Pancreas (tissue), 10 donors: ENCODE measurements at places on chromosomes 12 and 14. TPM values are rescaled to one million over a fixed set of nuclear protein-coding genes. Genes with fewer than 3 reads are reported as not detected.

- H3K27ac ChIP-seq, result no peak overlapping the region
- no peaks in the 10 kb centered on the region for H3K4me1 ChIP-seq
- H3K4me3 ChIP-seq, result no peak overlapping the region
- H3K36me3 ChIP-seq, result no peaks in the 10 kb centered on the region
These were observed 653 bp upstream of the IFI27 start for GRCh38 chr14:94109915-94110250.

GRCh38 chr14:85468816-85469215 lies 61.1 kb upstream of the FLRT2 start:
- no peaks in the 10 kb centered on the region for H3K36me3 ChIP-seq
- H3K4me3 ChIP-seq, result no peak overlapping the region
- no peak for DNase-seq
- no peaks in the 10 kb centered on the region for H3K27me3 ChIP-seq

Gene CLEC12A
- 0.63 TPM for total RNA-seq

- H3K27ac ChIP-seq, result no peak overlapping the region
- no peak overlapping the region for H3K4me3 ChIP-seq
- H3K27me3 ChIP-seq, result no peaks in the 10 kb centered on the region
- no peaks in the 10 kb centered on the region for H3K36me3 ChIP-seq
These were observed 55.9 kb upstream of the SEL1L start for GRCh38 chr14:81589381-81590065.

DNA sequence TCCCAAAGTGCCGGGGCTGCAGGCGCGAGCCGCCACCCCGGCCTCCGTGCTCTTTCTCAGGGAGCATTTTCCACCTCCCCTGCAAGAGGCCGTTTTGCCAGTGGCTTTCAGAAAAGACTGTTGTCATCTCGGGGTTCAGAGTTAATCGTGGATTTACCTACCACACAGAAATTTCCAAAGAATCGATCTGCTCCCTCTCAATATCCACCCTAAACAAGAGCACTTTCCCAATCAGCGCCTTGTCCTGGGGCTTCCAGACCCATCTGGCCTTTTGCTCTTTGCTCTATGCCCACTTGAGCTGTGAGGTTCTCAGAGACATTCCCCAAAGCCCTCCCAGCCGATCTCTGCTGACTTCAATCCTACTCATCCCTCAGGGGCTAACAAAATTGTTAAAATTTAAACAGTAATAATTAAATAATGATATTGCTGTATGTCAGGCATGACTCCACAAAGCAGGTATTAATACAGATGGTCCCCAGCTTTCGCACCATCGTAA lies 86.6 kb downstream of the NINJ2 start:
- peaks cover 3% of the 10 kb centered on the region for H3K4me1 ChIP-seq
- no peak overlapping the region for H3K4me3 ChIP-seq
- no peak overlapping the region for H3K27ac ChIP-seq
- H3K27me3 ChIP-seq, result no peaks in the 10 kb centered on the region
- no peak for DNase-seq

Gene APOF
- total RNA-seq, result not detected

GRCh38 chr12:52846356-52846970 lies 2.3 kb downstream of the KRT78 start:
- H3K27ac ChIP-seq, result no peak overlapping the region
- no peaks in the 10 kb centered on the region for H3K4me1 ChIP-seq
- no peaks in the 10 kb centered on the region for H3K27me3 ChIP-seq
- H3K36me3 ChIP-seq, result no peaks in the 10 kb centered on the region
- DNase-seq, result no peak
- no peak overlapping the region for H3K4me3 ChIP-seq

- H3K4me1 ChIP-seq, result peaks cover 12% of the 10 kb centered on the region
- no peaks in the 10 kb centered on the region for H3K27me3 ChIP-seq
- no peak overlapping the region for H3K27ac ChIP-seq
- DNase-seq, result no peak
These were observed 14.9 kb downstream of the DCAF5 start for GRCh38 chr14:69137843-69138535.

DNA sequence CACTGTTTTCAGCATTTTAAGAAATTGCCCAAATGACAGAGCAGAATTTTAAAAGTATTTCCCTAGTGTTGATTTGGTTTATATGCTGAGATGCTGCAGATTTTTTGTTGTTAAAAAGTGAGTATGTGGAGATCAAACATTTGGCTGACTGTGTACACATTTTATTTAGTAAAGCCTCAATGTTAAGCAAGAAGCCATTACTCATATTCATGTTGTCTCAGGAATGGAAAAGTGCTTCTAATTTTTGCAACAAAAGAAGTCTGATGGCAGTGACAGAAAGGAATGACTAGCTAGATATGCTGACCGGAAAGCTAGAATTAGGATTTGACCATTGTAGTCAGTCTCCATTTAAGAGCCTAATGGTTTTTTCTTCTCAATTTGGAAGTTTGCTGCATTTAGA lies 22.5 kb downstream of the SLC38A6 start:
- H3K27ac ChIP-seq, result no peak overlapping the region
- H3K36me3 ChIP-seq, result no peaks in the 10 kb centered on the region
- no peak overlapping the region for H3K4me3 ChIP-seq

- H3K27ac ChIP-seq, result peak overlapping the region; percentile 77
- H3K4me3 ChIP-seq, result no peak overlapping the region
- H3K27me3 ChIP-seq, result no peaks in the 10 kb centered on the region
- DNase-seq, result no peak
- H3K36me3 ChIP-seq, result no peaks in the 10 kb centered on the region
These were observed 58.9 kb downstream of the NCOR2 start for GRCh38 chr12:124508381-124509079.

Gene MARCHF9
- 7.9 TPM for total RNA-seq

- H3K4me1 ChIP-seq, result no peaks in the 10 kb centered on the region
- no peak overlapping the region for H3K4me3 ChIP-seq
- H3K36me3 ChIP-seq, result no peaks in the 10 kb centered on the region
- DNase-seq, result no peak
- H3K27me3 ChIP-seq, result no peaks in the 10 kb centered on the region
These were observed 391.8 kb downstream of the BMP4 start for GRCh38 chr14:53564870-53565269.

DNA sequence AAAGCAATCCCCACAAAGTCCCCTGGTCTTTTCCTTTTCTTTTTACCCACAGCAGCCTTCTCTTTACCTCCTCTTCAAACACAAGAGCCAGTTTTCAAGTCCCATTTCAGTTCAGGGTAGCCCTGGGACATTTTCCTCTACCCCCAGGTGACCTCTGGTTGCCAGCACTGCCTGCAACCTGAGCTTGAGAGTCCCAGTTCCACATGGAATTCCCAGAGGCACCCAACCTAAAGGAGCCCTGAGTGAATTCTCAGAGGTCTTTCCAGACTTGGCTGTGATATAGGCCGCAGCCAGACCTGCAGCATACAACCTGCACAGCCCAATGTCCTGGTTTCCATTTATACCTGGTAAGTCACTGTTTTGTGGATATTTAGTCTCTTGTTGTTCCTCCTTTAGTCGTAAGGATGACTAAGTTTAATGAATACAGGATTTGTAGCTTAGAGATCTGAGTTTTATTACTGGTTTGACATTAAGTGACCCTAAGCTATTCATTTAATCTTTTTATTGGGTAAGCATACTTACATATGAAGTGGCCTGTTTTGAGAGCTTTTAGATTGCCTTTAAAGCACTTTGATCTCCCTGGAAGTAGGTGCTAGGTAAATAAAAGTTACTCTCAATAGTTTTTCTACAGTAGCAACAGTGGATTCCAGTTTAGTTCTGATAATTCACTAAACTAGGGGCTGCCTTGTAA lies 159.8 kb downstream of the TGFB3 start:
- H3K27ac ChIP-seq, result no peak overlapping the region
- DNase-seq, result no peak
- H3K36me3 ChIP-seq, result no peaks in the 10 kb centered on the region
- no peaks in the 10 kb centered on the region for H3K27me3 ChIP-seq

Gene BCL11B
- 0.47 TPM for total RNA-seq

- H3K4me3 ChIP-seq, result no peak overlapping the region
- H3K27me3 ChIP-seq, result no peaks in the 10 kb centered on the region
- no peaks in the 10 kb centered on the region for H3K36me3 ChIP-seq
- H3K4me1 ChIP-seq, result no peaks in the 10 kb centered on the region
- no peak overlapping the region for H3K27ac ChIP-seq
These were observed 6.5 kb upstream of the SLC6A12 start for GRCh38 chr12:220491-220890.

Gene SPIC
- total RNA-seq, result not detected

Gene MIP
- total RNA-seq, result not detected

DNA sequence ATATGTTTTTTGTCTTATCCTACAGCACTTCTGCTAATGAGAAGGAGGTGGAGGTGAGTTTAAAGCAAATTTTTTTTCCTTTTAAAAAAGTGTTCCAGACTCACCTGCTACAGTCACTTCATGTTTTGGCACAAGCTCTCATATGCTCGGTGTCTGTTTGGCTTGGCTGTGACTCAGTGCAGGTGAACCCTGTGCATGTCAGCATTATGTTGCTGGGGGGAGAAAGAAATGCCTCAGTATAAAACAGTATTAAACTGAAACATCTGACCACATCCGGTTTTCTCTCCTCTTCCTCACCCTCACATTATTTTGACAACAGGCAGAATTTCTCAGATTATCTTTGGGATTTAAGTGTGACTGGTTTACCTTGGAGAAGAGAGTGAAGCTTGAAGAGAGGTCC lies 105.2 kb downstream of the DNAI7 start:
- H3K27me3 ChIP-seq, result no peaks in the 10 kb centered on the region
- no peak overlapping the region for H3K4me3 ChIP-seq
- DNase-seq, result no peak
- peaks cover under 1% of the 10 kb centered on the region for H3K36me3 ChIP-seq
- no peak overlapping the region for H3K27ac ChIP-seq

DNA sequence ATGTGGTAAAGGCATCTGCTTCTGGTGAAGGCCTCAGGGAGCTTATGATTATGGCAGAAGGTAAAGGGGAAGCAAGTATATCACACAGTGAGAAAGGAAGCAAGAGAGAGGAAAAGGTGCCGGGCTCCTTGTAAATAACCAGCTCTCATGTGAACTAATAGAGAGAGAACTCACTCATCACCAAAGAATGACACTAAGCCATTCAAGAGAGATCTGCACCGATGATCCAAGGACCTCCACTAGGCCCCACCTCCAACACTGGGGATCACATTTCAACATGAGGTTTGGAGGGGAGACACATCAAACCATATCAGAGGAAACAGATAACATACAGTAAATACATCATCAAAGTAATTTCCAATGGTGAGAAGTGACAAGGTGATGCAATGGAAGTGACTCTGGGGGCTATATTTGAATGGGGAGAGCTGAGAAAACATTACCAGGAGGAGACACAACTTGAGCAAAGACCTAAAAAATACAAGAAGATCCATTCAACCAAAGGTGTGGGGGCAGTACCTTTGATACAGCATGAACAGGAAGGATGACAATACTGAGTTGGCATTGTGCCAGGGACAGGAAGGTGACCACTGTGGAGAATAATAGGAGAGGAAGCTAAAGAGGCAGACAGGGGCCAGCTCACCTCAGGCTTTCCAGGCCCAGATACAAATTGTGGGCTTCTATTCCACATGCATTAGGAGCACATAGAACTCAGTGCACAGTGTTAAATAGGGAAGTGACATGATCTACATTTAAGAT lies 134.4 kb upstream of the GRIP1 start:
- H3K4me1 ChIP-seq, result no peaks in the 10 kb centered on the region
- H3K4me3 ChIP-seq, result no peak overlapping the region
- no peak for DNase-seq
- H3K27me3 ChIP-seq, result no peaks in the 10 kb centered on the region

DNA sequence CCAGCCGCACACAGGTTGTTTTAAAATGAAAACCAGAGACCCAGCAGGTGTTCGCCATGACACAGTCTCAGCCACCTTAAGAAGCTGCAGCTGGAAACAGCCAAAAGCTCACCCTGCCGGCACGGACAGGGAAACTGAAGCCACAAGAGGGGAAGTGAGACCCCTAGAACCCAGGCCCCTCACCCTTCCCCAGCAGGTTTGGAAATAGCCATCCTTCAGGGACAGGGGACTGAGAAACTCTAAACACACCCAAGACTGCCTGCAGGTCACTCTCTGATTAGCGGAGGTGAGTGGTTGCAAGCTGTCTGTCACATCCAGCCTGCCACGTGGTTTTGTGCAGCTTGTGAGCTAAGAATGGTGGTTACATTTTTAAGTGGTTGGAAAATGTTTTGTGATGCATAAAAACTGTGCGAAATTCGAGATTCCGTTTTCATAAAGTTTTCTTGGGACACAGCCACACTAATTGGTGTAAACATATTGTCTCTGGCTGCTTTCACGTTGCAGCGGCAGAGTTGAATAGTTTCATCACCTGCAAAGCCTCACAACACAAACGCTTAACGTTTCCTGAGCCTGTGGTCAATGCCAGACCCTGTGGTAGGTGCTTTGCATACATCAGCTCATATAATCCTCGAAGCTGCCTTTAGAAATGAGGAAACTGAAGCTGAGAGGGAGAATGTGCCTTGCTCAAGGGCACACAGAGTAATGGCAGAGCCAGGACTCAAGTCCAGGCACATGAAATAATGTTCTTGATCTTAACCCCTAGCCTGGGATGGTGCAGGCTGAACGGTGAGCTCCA lies 1.7 kb upstream of the SELPLG start:
- H3K4me3 ChIP-seq, result no peak overlapping the region
- H3K27ac ChIP-seq, result no peak overlapping the region
- no peaks in the 10 kb centered on the region for H3K27me3 ChIP-seq
- H3K36me3 ChIP-seq, result no peaks in the 10 kb centered on the region
- DNase-seq, result no peak

DNA sequence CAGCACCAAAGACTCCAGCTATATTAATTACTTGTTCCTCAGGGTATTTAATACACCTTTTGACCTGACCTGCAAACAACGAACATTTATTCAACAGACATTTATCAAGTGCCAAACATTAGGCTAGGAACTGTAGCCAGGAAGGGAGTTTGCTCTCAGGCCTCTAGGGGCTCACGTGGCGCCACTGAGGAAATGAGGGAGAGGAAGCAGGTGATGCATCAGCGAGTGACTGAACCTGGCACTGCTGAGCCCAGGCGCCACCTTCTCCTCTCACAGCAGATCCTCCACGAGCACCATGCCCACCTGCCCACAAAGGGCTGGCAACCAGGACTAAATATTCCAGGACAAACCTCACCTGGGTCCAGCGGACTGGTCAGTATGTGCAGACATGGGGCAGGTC lies 50.2 kb downstream of the SETD3 start:
- no peak overlapping the region for H3K4me3 ChIP-seq
- peaks cover 12% of the 10 kb centered on the region for H3K4me1 ChIP-seq
- H3K27me3 ChIP-seq, result no peaks in the 10 kb centered on the region
- H3K36me3 ChIP-seq, result no peaks in the 10 kb centered on the region
- peak; percentile 73 for DNase-seq
